ENCODE measurements at places on chromosomes 3 and 15.

DNA sequence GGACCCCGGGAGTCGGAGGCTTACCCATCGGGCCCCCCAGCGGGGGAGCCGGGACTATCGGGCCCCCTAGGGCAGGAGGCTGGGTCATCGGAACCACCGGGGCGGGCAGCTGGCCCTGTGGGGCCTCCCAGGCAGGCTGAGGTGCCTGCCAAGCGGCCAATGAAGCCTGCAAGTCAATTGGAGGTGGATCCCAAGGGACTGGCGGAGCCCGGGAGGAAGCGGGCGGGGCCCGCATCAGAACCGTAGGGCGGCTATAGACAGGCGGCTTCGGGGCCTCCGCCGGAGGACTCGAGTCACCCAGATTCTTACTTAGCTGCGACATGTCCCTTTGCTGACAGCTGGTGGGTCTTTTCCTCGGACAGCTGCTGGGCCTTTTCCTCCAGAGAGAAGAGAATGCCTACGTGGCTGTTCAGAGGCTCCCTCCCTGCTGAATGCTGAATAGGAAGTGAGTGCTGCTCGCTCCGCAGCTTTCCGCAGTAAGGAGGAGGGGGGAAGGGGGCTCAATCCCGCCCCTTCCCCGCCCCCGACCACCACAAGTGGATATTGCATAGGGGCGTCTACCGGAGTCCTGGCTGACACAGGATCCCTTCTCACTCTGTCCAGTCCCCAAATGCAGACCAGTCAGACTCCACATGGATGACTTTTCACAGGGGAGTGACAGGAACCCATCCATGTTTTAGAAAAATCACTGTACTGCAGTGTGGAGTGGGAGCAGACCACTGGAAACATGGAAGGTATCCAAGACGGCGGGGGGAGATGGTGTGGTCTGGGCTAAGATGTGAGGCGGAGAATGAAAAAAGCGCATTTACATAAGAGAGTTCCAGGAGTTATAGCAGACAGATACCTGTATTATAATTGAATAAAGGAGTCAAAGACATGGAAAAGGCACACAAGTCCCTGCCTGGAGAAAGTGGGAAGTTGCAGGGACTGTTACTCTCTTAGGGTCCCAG lies at the start of gene MAGEL2:
Gene MAGEL2, minus strand, starts transcription at position 447 of the 950 bp plus-strand sequence. Its CDS starts 125 bp downstream, at position 322.
- DNase-seq: no peak

DNA sequence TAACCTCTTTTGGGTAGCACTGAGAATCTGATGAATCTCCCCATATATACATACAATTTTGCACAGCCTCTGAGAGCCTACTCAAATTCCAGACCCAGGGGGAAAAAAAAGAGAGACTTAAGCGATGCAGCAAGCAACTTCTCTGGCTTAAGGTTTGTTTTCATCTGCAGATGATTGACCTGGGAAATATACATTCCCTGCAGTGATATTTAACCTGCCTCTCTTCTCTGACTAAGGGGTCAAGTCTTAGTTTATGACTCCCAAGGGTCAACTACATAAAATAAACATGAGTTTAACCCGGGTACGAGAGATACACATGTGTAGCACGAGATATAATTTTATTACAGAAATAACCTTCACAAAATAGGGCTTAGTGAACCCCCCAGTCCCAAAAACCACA lies 737.8 kb downstream of the TUSC7 start:
- DNase-seq: no peak

GRCh38 chr3:187944390-187945179 lies 199.3 kb upstream of the BCL6 start:
- no peak for DNase-seq

- no peak for DNase-seq
These were observed 400.4 kb upstream of the TGFBR2 start for GRCh38 chr3:30206051-30206450.
